ENCODE measurements at places on chromosomes 5 and 9.

- no peak for DNase-seq
These were observed 139.1 kb downstream of the COX7C start for GRCh38 chr5:86756839-86757238.

GRCh38 chr9:124707666-124708065 lies 63.4 kb downstream of the NR6A1 start:
- no peak for DNase-seq

DNA sequence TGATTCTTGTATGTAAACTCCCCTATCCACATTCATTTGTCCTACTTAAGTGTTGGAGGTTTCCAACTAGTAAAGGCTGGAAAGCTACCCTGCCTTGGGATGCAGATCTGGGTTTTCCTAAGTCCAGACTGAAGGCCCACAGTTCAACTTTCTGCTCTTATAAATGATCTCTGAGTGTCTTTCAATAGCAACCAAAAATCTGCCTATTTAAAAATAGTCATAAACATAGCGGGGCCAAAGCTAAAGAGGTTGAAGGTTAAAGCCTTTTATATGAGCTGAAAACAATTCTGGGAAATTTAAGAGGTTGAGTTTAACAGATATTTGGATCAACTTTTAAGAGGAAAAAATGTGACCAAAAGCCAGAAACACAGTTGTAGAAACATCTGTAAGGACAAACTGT lies 87.2 kb downstream of the NTRK2 start:
- DNase-seq: no peak

DNA sequence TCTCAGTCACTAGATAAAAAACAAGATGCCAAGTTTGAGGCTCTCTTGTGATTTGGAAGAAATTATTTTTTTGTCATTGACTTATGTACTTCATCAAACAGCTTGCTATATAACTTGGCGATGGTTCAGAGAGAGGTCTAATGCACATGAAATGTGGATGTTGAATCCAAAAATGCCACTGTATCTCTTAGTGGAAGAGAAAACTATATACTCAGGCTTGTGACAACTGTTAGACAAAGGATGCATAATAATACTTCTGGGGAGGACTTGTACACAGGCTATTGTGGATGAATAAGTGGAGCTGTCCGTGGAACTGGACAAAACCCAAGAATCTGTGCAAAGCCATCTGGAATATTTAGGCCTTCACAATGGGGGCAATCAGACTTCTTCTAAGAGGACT lies 162.9 kb upstream of the NMUR2 start:
- DNase-seq: no peak

DNA sequence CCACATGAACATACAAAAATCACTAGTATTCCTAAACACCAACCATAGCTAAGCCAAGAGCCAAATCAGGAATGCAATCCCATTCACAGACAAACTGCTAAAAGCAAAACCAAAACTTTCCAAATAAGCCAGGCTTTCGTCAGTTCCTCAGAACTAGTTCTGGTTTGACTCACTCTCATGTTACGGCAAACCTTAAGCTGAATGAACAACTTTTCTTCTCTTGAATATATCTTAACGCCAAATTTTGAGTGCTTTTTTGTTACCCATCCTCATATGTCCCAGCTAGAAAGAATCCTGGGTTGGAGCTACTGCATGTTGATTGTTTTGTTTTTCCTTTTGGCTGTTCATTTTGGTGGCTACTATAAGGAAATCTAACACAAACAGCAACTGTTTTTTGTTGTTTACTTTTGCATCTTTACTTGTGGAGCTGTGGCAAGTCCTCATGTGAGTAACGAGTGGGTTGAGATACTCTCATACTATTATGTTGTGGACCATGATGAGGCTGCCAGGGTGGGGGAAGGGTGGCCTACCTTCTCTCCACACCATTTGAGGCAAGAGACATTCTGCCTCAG lies at the start of gene PDCD1LG2:
TSS of gene PDCD1LG2 (plus strand) at position 172 of the 572 bp plus-strand sequence. CDS start 12,016 bp downstream, outside the sequence.
- no peak for DNase-seq

GRCh38 chr9:2286825-2287455 lies 271.8 kb downstream of the SMARCA2 start:
- DNase-seq: no peak

Data from WERI-Rb-1 (cell line).